Suprapubic skin (tissue), 4 donors: ENCODE measurements at places on chromosomes 13 and 19.
A peak's percentile ranks its signal among the peaks of the same experiment; 100 is the strongest.

DNA sequence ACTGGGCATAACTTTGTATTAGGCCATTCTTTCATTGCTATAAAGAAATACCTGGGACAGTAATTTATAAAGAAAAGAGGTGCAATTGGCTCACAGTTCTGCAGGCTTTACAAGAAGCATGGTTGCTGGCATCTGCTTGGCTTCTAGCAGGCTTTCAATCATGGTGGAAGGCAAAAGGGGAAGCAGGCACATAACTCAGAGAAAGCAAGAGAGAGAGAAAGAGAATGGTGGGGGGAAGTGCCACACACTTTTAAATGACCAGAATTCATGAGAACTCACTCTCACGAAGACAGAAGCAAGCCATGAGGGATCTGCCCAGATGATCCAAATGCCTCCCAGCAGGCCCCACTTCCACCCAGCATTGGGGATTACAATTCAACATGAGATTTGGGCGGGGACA, 179.7 kb downstream of the SPRY2 start:
- DNase-seq = no peak

- no peak for DNase-seq
These were observed 139.4 kb downstream of the LHFPL6 start for GRCh38 chr13:39463611-39464010.

DNA sequence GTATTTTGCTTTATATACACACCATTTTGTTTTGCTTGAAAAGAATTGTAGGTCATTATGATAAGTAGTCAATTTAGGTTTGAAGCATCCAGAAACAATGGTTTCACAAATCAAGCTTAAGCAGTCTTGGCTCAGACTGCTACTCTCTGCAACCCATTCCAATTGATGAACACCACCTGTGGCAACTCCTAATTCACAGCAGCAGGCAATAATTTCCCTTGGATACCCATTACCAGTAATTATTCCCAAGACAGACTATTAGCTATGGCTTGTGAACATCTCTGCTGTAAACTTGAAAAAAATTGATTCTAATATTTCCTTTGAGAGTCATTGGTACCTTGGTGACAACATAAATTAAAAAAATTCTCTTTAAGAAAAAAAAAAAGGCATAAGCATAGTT, 299.3 kb upstream of the SLITRK6 start:
- no peak for DNase-seq

- DNase-seq = no peak
These were observed 284.2 kb downstream of the POU4F1 start for GRCh38 chr13:78319101-78319627.

- no peak for DNase-seq
These were observed 36.7 kb downstream of the CUL4A start for GRCh38 chr13:113245849-113246796.

DNA sequence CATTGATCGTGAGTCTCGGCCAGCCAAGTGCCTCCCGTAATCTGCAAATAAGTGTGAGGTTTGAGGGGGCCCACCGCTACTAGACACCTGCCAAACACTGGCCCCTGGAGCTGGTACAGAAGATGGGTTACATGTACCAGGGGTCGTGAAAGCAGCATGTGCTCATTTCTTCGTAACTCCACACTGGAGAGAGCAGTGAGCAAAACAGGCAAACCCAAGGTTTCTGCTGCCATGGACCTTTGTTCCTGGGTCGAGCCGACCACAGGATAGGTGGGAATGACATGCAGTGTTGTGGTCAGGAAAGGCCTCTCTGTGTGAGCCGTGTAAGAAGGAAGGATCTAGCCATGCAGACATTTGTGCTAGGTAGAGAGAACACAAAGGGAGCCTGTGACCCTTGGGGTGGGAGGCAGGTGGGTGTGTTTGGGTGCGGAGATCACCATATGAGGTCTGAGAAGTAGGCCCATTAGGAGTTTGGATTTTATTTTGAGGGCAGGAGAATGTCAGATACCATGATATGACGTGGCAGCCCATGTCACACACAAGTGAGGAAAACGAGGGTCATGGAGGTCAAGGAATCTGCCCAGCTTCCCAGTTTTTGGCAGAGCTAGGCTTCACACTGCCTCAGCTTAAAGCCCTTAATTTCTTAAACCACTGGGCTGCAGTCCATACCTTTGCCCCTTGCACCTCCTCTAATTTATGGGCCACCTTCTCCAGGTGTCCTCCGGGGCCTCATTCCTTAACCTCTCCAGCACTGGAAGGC, 919 bp downstream of the GTF3A start:
- no peak for DNase-seq

GRCh38 chr19:56727677-56728076, 56.1 kb upstream of the ZNF835 start:
- DNase-seq = no peak

DNA sequence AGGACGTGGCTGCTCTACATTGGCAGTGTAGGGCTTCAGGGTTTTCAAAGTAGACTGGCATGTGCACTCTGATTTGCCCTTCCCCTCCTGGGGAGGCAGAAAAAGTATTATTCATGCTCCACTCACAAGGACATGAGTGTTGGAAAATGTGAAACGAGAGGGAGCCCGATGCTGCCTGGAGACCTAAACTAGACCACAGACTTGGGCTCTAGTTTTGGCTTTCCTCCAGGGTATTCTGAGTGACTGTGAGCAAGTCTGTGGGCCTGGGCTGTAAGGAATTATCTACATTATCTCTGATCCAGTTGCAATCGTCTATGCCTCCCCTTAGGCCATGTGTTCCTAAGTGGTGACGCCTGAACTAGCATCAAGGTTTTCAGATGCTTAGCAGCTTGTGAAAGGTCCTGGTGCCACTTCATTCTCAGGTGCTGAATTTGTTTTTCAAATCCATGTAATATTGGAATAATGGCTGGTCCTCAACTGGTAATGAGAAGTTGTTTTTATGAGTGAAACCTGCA, 55.0 kb downstream of the MRPL57 start:
- DNase-seq = no peak

DNA sequence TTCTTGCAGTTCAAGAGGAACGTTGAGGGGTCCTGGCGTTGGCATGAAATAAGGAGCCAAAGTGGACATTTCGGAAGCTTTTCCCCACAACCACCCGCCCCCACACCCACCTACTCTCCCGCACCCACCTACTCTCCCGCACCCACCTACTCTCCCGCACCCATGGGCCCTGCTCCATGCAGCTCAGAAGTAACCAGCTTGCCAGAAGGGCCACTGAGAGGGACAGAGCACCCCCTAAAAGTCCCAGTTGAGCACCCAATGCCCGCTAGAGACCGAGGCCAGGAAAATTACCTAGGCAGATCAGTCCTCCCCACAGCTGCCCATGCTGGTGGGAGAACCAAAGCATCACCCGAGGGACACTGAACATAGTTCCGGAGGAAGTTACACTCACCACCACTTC, 11.8 kb downstream of the VSTM2B start:
- DNase-seq = no peak

GRCh38 chr19:36152019-36152351, 262 bp downstream of the COX7A1 start:
- DNase-seq = no peak

GRCh38 chr13:110209950-110210603, 96.9 kb downstream of the COL4A1 start:
- no peak for DNase-seq

GRCh38 chr19:54399189-54399588, 16.1 kb upstream of the TTYH1 start:
- no peak for DNase-seq

GRCh38 chr13:24230428-24231072, 70.0 kb downstream of the SPATA13 start:
- DNase-seq = no peak

GRCh38 chr19:33639035-33639681, 17.4 kb downstream of the CHST8 start:
- peak; percentile 45 for DNase-seq

- peak; percentile 80 for DNase-seq
These were observed 1.5 kb upstream of the CIRBP start for GRCh38 chr19:1267477-1268225.

- no peak for DNase-seq
These were observed 112.9 kb upstream of the CACNA1A start for GRCh38 chr19:13619203-13619632.

- DNase-seq = no peak
These were observed 15.7 kb downstream of the RANBP3 start for GRCh38 chr19:5961969-5962945.

DNA sequence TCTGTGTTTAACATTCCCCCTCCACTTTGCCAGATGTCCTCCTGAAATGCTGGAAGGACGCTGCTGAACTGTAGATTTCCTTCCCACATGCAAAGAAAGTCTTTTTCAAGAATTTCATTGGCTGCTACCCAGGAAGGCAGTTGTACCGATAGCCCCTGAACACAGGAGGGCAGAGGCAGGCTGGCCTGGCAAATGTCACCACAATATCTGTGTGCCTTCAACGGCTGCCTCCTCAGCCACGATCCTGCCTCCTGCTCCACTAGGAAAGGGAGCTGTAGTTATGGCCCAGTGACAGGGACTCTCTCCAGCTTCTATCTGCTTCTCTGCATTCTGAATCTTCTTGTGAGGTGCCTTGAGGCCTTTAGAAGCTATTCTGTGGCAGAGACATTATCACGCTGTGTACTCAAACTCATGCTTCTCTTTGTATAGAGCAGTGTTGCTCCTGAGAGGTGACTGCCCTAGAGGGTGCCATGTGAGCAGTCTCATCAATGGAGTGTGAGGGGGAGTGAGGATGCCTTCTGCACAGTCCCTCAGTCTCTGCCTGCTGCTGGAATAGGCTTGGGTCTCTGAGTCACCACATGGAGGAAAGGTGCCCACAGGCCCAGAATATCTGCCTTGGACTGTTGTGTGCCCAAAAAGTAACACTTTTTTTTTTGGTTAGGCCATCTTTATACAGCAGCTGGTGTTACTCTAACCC, 279.8 kb downstream of the DNAJC15 start:
- DNase-seq = no peak

GRCh38 chr19:8580710-8581281, 3.6 kb upstream of the MYO1F start:
- peak; percentile 89 for DNase-seq

DNA sequence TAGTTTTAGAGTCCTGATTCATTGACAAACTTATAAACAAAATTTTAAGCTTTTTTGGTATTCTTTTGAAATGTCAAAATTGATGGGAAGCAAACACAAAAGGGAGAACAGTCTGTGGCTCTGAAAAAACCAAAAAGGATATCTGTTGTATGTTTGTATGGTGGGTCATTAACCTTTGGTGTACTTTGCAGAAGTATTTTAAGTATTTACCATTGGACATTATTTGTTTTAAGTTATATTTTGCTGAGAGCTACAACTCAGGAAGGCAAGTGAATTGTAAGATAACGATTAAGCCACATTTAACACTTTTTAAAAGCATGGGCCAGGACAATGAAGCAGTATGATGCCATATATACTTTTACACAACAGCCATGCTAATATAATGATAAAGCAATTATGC, 15.2 kb downstream of the LPAR6 start:
- no peak for DNase-seq

GRCh38 chr13:83311886-83312577, 570.2 kb downstream of the SLITRK1 start:
- no peak for DNase-seq

GRCh38 chr13:70408865-70409264, 300.6 kb upstream of the KLHL1 start:
- DNase-seq = no peak

- no peak for DNase-seq
These were observed 216.5 kb downstream of the EFNB2 start for GRCh38 chr13:106318941-106319411.

DNA sequence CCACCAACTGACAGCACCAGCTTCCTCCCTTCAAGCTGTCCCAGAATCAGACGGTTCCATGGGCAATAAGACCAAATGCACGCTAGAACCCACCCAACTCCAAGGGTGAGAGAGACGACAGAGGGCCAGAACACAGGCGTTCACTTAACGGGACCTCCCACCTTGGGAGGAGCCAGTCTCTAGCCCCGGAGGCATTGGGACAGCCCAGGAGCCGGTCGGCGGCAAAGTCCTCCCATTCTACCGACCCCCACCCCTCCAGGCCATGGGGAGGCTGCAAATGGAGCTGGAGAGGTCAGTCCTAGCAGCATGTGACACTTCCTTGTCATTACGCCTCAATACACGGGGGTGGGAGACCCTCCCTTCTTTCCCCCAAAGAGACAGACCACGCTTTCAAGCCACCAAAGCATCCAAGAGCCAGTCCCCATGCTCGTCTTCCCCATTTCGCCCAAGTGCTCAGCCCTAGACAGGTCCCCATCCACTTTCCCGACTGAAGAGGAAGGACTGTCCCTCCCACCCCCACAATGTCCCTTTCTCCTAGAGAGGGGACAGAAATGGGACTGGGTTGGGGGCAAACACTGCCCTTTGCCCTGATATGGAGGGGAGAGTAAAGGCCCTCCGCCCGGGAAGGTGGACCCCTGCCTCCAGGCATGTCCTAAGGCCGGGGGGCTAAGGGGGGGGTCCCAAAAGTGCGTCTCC, 964 bp downstream of the KHSRP start:
- DNase-seq = no peak

- DNase-seq = no peak
These were observed 15.8 kb downstream of the ADPRHL1 start for GRCh38 chr13:113437408-113438010.
